ENCODE measurements at places on chromosomes 5 and 9. TPM values are rescaled to one million over a fixed set of nuclear protein-coding genes. Genes with fewer than 3 reads are reported as not detected.
A peak's percentile ranks its signal among the peaks of the same experiment; 100 is the strongest.

- no peak for DNase-seq
Measured at GRCh38 chr5:149240354-149240998, 31.2 kb upstream of the AFAP1L1 start.

- no peak for DNase-seq
Measured at GRCh38 chr9:124870723-124871122, 8.8 kb downstream of the ARPC5L start.

GRCh38 chr5:131634666-131634995 is 398 bp downstream of the RAPGEF6 start:
- DNase-seq = no peak

DNA sequence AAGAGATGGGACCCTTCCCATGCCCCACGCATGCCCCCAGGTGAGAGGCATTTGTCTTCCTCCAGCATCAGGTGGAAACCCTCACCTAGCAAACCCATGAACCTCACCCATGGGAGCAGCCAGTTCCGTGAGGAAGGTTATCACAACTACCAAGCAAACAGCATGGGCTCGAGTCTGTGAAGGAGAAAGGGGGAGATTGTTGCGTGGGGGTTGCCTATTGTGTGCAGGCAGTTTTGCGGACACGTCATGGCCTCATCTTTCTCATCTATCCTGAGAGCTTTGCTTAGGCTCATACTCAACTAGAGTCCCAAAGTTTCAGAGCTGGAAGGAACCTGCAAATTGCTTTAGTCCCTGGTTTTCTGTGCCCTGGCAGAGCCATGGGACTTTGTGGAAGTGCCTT is 73.6 kb upstream of the TGFBR1 start:
- no peak for DNase-seq

GRCh38 chr9:69121155-69122081 is 52.7 kb upstream of the TJP2 start:
- DNase-seq = peak; percentile 70

- no peak for DNase-seq
Measured at GRCh38 chr9:93187047-93187446, 3.1 kb downstream of the WNK2 start.

GRCh38 chr9:106417685-106418084 is 445.3 kb upstream of the ZNF462 start:
- no peak for DNase-seq

DNA sequence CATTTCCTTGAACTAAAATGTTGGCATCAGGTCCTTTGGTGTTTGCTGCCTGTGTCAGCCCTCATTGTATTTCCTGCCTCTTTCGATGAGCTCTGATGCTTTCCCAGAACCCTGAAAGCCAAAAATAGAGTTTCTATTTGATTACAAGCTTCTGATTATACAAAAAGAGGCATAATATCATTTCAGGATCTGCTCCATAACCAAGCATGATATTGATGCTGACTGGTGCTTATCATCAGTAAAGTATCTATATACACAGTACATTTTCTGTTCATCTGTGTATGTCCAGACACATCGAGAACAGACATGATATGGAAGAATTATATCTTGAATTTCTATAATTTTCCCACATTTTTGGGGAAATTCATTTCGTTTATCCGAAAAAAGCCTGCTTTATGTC is 58.6 kb downstream of the SEMA6A start:
- no peak for DNase-seq

GRCh38 chr9:99365233-99365980 is 143.3 kb downstream of the SEC61B start:
- no peak for DNase-seq

DNA sequence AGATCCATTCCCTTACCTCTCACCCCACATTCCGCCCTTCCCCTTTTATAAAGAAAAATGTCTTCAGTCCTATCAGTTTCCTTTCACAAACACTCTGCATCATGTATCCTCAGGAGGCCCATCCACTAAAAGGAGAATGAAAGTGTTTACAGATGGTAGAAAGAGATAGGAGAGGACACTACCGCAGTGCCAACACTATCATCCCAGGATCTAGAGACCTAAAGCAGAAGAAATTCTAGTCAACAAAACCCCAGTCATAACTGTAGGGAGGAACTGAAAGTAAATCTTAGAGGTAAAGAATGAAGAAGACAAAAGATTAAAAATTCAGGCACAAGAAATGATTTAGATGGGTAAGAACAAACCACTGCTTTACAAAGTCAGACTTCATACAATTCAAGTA is 114.1 kb downstream of the MLLT3 start:
- no peak for DNase-seq

DNA sequence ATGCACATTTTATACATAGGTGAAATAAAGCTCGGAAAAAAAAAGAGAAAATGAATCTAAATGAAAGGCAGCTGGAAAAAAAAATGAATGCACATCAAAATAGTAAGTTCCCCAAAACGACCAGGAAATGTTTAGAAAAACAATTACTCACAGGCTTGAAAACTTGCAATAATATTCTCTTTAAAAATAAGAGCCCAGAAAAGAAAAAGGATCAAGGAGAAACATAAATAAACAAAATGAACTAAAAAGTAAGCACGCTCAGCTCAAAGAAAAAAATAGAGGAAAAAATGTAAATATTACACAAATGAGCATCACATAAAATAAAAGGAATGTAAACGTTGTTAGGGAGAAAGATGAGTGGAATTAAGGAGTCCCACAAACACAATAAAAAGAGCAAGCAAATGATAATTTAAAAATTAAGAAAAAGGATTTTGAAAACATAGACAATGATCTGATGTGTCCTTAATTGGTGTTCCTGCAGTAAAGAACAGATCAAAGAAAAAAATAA is 54.2 kb downstream of the SLC27A6 start:
- no peak for DNase-seq

Gene BARHL1
- not detected for total RNA-seq

Gene ENTPD8
- 3.2 TPM for total RNA-seq

Gene SLC45A2
- total RNA-seq = not detected

Gene BTNL3
- not detected for total RNA-seq

Gene IL33
- 11.7 TPM for total RNA-seq

Gene LPAR1
- 138 TPM for total RNA-seq

Gene F12
- total RNA-seq = 2.9 TPM

Gene WDR31
- 1.9 TPM for total RNA-seq

Gene SMIM33
- not detected for total RNA-seq
